ENCODE measurements at places on chromosomes 6 and 20.

GRCh38 chr6:12092762-12093161 lies 80.7 kb downstream of the HIVEP1 start:
- no peak for DNase-seq

DNA sequence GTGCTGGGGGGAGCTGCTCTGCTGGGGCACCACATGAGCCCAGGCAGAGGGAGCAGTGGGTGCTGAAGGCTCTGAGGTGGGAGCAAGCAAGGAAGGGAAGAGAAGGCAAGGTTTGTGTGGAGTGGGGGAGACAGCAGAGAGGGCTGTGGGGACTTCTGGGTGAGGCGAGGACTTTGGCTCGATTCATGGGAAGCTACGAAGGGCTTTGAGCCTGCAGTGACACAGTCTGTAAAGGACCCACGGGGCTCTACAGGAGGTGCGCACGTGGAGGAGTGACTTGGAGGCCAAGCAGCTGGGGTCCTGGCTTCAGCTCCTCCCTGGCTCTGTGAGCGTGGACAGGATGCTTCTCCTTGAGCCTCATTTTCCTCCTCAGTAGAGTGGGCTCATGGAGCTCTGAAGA lies 29.1 kb upstream of the CSNK2A1 start:
- DNase-seq: no peak

DNA sequence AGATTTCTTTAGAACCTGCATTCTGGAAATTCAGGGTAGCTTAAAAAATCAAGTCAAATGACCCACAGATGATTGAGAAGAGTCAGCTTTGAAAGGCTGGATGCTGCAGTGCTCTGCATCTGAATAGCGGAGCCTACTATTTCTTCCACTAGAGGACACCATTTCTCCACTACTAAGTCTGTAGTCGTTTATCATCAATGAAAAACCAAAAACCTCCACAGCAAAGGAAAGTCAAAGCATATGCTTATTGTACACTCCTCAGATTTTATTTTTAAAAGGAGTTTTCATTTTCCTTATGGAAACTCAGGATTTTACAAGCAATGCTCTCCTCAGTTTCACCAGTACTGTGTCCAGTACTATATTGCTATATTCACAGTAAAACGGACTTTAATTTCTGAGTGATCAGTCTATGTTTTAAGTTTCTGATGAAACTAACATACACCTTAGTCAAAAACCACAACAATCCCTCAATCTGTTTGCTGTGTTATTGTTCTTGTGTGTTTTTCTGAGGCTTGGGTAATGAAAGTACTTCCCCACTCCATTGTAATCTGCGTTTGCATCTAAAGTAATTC lies 50.5 kb upstream of the ENPP5 start:
- no peak for DNase-seq

GRCh38 chr6:106026748-106027715 lies 59.1 kb upstream of the PRDM1 start:
- DNase-seq: no peak

Data from stimulated activated CD8-positive, alpha-beta memory T cell treated with anti-CD3 and anti-CD28 coated beads, Interleukin-4, amount 100 ng/mL, for 1 hour (primary cell).